Type B pancreatic cell (in vitro differentiated cells): ENCODE measurements at places on chromosomes 3 and 15. TPM values are rescaled to one million over a fixed set of nuclear protein-coding genes. Genes with fewer than 3 reads are reported as not detected.
A peak's percentile ranks its signal among the peaks of the same experiment; 100 is the strongest.

DNA sequence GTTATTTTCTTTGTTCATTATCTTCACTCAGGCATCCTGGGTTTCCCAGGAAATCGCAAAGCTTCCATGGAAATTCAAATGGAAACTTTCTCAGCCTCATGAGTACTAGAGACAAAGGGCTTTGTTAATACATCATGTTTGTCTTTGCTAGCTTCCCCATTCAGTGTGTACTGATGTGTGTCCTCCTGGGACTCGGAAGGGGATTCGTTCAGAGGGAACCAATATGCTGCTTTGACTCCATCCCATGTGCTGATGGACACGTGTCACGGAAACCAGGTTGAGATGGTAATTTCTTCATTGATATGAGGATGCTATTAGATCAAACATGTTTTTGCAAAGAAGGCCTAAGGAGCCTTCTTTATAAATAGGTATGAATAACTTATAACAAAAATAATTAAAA, 87.0 kb upstream of the KCNAB1 start:
- no peak for DNase-seq

- no peak for DNase-seq
Measured at GRCh38 chr3:28846971-28847478, 433.8 kb upstream of the RBMS3 start.

TGM4 gene
- not detected in 2 replicates for total RNA-seq

- no peak for DNase-seq
Measured at GRCh38 chr3:66796343-66796742, 201.8 kb upstream of the KBTBD8 start.

DNA sequence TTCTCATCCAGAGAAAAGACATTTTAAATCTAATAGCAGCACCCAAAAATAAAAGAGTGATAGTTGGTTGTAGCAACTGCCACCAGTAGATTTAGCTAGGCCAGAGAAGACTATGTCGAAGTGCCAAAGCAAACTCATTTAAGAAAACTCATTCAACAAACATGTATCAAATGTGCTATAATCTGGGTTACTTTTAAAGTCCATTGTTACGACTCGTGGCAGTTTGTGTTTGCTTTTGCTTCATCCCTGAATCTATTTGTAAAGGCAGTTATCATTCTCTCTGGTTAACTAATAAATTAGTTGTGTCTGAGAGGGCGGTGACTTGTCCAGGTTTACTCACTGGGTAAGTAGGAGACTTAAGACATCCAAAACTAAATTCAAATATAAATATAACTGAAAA, 159.4 kb downstream of the ZIC4 start:
- no peak for DNase-seq

DNA sequence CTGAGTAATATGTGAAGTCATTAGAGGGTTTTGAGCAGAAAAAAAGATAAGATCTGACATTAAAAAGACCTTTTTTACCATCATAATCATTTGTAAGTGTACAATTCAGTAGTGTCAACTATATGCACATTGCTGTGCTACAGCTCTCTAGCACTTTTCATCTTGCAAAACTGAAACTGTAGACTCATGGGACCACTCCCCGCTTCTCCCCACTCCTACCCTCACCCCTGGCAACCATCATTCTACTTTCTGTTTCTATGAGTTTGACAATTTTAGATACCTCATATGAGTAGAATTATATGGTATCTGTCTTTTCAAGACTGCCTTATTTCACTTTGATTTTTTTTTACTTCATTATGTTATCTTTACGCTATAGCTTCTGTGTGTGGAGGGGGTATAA, 112.8 kb downstream of the NSUN3 start:
- no peak for DNase-seq

- no peak for DNase-seq
Measured at GRCh38 chr3:52052831-52053306, 3.5 kb downstream of the DUSP7 start.

DNA sequence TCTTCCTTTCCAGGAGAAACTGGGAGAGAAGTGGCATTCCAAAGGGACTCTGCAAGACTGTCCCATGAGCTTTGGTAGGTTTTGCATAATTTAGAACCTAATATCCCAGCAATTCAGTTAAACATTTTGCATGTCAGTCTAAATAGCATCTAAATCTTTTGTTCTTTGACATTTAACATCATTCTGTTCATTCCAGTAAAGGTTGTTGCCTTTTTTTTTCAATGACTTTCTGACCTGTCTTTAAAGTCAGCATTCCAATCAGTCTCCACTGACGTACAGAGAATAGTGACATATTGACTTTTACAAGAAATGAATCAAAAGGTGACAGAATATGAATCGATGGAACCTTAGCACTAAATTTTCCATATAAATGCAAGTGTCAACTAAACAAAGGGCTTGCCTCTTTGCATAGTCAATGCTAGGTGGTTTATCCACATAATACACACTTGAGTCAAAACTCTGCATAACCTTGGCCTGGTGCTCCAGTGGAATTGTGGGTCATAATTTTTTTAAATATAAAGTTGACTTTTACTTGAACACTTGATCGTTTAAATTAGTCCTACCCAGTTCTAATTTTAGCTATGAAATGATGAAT, 370.1 kb downstream of the CNTN6 start:
- no peak for DNase-seq

GRCh38 chr15:50764461-50765194, 878 bp downstream of the SPPL2A start:
- DNase-seq, result no peak

DNA sequence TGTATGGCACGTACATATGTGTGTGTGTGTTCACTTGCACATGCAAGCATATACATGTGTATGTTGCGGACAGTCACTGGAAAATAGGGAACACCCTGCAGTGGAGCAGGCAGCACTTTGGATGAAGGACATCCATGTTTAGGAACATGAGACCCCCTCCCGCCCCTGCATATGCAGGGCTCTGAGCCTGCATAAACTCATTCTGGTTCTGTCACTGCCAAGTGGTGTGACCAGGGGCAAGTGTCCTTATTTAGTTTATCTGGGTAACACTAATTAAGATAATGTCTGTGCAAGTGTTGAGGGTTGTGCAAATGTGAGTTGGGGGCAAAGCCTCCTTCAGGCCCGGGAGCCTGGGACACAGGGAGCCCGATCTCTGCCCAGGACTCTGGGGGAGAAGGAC, 105.7 kb downstream of the CORO2B start:
- no peak for DNase-seq

MESP1 gene
- total RNA-seq, result 2.1 and 2.2 TPM in 2 replicates

DNA sequence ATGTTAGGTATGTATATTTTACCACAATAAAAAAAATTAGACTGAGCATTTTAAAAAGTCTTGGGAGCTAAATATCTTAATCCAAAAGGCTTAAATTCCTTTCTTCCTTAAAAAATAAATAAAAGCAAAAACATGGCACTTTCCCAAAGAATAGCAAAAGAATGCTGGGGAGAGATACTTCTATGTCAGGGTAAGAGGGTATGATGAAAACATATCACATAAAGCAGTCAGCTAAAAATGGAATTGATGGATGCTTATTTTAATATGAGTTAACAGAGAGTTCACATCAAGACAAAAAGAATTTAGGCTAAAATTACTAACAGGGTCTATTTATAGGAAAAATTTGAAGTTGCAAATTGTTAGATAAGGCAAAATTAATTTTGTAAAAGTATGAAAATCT, 141.0 kb downstream of the MYLK start:
- no peak for DNase-seq

GRCh38 chr3:153885359-153885758, 235.8 kb upstream of the ARHGEF26 start:
- no peak for DNase-seq

- no peak for DNase-seq
Measured at GRCh38 chr3:158994386-158994785, 192.5 kb downstream of the MFSD1 start.

GRCh38 chr3:138877226-138877625, 42.5 kb upstream of the PIK3CB start:
- no peak for DNase-seq

DNA sequence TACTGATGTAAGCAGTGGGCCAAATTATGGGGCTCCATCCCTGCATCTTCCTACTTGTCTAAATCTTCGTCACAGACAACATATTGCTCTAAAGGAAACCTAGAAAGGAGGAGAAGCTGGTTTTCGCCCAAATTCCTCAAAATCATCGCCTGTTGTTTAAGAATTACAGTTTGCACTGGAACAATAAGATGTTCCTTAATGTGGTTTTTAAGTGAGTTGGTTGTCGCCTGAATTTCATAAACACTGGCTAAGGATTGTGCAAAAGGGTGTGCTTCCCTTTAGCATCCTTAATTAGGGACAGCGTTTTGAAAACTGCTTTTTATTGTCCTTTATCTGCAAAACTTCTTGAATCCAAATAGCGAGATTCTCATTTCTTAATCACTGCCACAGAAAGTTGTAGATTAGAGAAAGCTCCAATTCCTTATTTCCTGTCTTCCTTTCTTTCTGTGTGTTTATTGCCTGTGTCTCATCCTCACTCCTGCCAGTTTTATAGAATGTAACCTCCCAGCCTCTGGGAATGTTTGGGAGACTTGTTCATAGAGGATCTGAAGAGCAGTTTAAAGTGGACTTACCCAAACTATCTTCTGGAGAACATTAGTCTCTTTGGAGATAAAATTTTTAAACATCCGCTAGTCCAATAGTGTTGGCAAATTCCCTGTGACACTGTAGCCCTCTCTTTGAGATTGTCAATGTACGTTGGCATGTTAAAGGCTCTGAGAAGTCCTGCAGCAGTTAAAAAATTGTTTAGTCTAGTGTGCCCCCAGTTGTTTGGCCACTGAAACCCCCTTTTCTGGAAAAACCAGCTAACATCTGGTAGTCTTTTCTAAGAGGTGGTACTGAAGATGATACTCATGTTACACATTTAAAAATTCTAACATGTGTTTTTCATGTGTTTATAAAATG, 50.4 kb downstream of the FLNB start:
- no peak for DNase-seq

GRCh38 chr15:85401108-85401774, 20.8 kb downstream of the AKAP13 start:
- no peak for DNase-seq

DNA sequence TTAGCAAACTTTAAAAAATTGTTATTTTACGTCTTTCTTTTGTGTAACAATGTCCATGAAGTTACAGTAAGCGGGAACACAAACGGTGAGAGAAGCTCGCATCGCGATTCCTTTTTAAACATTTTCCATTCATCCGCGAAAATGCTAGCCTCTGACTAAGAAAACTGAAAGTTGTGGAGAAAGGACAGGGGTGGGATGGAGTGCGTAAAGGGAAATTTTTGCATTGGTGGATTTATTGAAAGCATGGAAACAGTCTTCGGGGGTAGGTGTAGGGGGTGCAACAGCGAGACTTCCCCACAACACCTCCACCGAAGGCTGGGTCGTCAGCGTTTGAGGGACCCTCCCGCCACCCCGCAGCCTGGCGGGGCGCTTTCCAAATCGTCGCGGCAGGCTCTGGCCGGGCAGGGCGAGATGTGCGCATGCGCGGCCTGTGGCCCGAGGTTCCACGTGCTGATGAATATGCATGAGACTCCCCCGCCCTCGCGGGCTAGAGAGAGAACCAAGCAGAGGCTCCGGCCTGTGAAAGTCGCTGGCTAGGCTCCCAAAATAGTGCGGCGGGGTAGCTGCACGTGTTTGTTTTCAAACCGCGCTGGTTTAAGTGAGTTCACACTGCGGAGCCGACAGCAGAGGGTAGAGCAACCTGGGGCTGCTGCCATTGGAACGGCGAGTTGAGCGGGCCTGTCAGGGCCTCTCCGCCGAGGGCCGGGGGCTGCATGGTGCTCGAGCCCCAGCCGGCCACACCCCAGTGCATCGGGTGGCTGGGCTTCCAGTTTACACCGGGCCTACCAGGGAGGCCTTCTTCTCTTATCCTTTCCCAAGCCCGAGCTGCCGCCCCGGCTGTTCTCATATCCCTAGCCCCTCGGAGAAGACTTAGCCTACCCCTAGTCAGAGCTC, 9.9 kb downstream of the ZIC1 start:
- peak; percentile 90 for DNase-seq

DNA sequence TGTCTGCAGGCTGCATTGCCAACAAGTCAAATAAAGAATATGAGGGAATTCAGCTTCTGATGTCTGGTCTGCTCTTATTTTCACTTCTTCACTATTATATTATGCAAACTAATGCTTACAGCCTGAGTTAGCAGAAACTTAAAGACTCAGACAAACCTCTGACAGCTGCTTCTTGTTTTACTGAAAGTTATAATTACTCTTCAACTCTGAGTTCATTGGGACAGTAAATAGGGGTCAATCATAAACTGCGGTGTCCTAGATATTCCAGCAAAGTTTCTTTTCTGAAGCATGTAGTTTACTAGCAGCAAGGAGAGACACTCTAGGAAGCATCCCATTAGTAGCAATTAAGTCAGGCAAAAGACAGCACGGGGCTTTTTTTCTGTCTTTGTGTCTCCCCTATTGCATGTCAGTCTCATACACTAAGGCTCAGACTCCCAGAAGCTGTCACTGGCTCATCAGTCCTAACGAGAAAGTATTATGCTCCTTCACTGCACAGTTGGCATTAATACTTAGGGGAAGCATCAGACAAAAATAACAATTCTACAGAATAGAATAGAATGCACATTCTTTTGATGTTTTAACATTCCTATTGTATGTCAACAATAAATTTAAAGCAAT, 1060.8 kb downstream of the ROBO1 start:
- DNase-seq, result no peak

PPP2R3A gene
- total RNA-seq, result 8.6 and 16.5 TPM in 2 replicates

TMC3 gene
- 0.07 and 0.10 TPM in 2 replicates for total RNA-seq

GRCh38 chr3:122324871-122325323, at the start of gene CSTA:
CSTA (plus strand) TSS chr3:122325248; CDS start chr3:122325293, 45 bp downstream.
- DNase-seq, result no peak

- no peak for DNase-seq
Measured at GRCh38 chr3:100602506-100603444, 6.6 kb upstream of the ADGRG7 start.

- DNase-seq, result no peak
Measured at GRCh38 chr3:16871915-16872842, 12.6 kb upstream of the PLCL2 start.

DNA sequence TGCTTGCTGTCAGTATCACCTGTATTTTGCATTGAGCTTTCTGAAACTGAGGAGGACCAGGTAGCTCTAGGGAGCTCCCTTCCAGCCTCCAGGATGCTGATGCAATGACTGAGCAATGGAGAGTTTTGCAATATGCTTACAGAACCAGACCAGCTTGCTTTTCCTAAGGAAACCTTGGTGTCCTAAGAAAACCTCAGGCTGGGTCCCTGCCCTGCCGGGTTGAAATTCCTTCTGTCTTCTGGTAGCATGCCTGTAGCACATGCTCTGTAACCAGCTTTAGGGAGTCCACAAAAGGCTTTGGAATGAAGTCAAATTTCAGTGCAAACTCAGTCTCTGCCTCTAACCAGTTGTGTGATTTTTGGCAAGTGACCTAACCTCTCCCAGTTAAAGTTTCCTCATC, 65.8 kb upstream of the GSK3B start:
- no peak for DNase-seq

GRCh38 chr3:195080125-195080524, 190.8 kb downstream of the XXYLT1 start:
- DNase-seq, result no peak

ELL3 gene
- 4.1 and 9.8 TPM in 2 replicates for total RNA-seq

NANOGP8 gene
- total RNA-seq, result not detected in 2 replicates

WDR93 gene
- 0.29 and 1.5 TPM in 2 replicates for total RNA-seq

TMEM207 gene
- total RNA-seq, result not detected in 2 replicates

PLA1A gene
- 0.64 and 1.6 TPM in 2 replicates for total RNA-seq

DNA sequence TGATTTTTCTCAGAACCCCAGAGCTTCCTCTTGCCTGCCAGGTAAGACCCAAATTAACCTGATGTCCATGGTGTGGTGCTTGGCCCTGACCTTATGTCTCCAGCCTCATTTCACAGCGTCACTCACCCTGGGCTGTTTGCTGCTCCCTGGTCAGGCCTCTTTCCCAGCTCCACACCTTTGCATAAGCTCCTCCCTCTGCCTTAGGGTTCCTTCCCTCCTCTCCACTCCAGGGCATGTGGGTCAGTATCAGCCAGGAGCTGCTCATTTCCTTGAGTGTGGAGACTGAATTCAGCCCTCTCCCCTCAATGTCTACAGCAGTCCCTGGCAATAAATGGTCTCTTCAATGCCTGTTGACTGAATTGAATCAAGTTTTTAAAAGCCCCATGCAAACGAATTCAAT, 75.6 kb upstream of the ANKRD34C start:
- no peak for DNase-seq
